ENCODE measurements at places on chromosomes 3 and 15.

DNA sequence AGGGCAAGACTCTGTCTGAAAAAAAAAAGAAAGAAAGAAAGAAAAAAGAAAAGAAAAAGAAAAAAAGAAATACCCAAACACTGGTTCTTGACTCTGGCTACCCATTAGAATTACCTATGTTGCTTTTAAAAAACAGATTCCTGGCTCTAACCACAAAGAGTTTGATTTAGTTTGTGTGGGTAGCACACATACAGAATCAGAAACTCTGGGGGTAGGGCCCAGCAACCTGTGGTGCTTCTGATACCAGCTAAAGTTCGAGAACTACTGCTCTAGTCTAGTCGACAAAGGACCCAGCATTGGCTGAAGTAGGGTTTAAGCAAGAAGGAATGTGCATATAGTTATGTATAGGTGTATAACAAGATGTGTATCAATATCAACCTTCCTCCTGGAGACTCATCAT is 392.7 kb downstream of the EFHB start:
- no peak for DNase-seq

DNA sequence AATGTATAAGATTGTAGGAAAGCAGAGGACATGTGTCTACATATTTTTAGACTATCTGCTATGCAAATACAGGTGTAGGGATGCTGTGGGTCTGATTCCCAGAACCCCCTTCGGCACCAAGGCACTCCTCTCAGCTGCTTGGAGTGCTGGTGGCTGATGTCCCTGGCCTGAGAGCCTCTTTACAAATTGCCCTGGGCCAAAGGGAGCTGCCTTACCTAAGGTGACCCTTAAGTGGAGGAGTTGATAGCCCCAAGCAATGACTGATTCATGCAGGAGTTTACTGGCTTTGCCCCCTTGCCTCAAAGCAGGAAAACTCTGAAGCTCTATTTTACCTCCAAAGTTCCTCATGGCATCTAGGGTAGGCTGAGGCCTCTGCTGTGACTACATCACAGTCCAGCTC is 83.0 kb downstream of the ZNF385D start:
- no peak for DNase-seq

DNA sequence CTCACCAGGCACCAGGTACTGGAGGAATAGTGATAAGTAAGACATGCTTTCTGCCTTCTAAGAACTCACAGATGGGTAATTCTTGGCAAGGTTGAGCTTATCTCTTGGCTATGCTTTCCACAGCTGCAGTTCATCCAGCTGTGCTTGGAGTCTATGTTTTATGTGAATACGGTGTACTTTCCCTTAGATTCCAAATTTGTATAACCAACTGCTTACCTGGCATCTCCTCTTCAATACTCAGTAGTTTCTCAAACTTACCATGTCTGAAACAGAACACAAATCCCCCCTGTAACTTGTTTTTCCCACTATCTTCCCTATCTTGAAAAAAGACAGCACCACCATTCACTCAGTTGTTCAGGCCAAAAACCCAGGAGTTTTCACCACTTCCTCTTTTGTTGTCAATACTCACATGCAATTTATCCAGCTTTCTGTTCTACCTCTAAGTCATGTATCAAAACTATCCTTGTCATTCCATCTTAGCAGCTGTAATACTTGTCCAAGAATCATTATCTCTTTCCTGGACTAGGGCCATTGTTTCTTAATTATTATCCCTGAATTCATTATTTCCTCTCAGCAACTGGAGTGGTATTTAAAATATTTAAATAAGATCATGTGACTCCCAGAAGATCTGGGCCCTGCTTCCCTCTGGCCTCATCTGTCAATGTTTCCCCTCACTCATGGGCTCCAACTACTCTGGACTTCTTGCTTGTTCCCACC is 32.6 kb downstream of the COL6A5 start:
- no peak for DNase-seq

GRCh38 chr15:67152429-67152828 is 87.0 kb downstream of the SMAD3 start:
- DNase-seq, result no peak

DNA sequence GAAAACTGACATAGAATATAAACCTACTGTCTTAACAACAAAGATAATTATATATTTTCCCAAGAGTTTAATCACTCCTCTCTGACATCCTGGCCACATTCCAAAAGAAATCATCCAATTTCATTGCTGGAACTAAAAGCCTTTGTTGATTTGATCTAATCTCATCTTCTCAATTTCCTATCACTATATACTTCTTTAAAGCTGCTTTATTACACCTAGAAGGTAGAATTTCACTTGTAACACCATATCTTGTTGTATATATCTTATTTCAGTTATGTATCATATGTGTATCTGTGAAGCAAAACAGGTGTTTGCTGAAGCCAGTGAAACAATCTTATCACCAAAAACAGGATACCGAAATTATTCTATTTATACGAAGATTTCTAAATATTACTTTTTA is 740.2 kb downstream of the ROBO1 start:
- DNase-seq, result no peak

DNA sequence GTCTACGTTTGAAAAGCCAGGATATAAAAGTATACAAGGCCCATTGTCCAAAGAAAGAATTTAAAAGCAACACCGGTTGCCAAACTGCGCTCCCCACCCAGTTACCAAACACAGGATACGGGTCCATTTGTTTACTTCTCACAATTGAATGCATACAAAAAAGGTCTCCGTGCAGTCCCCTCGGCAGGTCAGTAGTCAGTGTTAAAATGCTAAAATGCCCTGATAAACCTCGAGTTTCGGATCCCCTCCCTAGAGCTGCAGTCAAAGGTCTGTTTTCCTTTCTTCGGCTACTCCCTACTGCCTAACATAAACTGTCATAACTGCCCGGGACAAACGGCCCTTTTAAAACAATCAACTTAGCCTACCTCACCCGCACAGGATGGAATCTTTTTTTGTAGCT is 534.6 kb downstream of the FOXP1 start:
- DNase-seq, result no peak

GRCh38 chr3:23490459-23490858 is 287.3 kb downstream of the UBE2E2 start:
- no peak for DNase-seq

DNA sequence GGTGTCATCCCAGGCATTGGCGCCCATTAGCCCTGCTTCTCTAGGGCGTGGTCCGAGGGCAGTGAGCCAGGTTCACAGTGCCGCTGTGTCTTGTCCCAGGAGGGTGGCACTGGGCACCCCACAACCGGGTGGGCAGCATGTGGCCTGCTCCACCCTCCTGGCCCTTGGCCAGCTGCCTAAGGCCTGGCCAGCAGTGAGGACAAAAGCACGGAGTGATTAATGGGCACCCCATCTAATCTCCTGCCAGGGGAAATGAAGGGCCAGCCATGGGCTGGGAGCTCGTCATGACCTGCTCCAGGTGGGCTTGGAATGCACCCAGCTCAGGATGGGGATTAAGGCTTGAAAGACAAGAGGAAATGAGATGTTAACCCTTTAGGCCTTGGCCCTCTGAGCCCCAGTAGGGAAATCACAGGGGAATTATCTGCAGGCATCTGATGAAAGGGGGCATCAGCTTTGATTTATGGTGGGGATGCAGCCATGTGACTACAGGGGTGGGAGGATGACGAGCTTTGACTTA is 5.2 kb downstream of the THSD4 start:
- DNase-seq, result no peak

GRCh38 chr3:184350618-184351017 is 10.8 kb downstream of the CLCN2 start:
- DNase-seq, result no peak

- DNase-seq, result no peak
Observed at GRCh38 chr15:38624244-38625205, 59.9 kb upstream of the RASGRP1 start.

DNA sequence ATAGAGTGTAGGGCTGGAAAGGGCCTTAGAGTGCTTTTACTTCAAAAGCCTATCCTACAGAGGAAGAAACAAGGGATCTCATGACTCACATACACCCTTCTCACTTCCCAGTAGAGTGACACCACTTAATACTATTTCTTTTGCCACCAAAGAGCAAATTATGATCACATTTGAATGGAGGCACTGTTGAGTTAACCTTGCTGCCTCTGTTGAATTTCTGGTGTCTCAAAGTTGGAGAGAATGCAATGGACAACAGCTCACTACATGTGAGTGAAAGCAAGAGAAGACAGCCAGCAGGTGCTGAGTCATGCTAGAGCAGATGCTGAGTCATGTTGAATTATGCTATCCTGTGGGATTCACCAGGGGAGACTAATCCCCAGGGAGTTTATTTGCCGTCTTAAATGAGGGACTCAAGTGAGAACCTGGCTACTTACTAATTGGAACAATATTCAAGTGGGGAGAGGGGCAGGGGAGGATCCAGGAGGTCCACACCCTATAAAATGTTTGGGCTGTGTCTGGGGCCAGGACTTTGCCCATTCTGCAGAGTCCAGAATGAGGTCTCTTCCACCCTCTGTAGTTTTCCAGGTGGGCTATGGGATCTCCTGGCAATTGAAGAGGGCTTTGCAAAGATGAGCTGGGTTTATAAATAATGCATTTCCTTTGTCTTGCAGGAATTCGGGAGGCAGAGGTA is 35.8 kb downstream of the ST8SIA2 start:
- DNase-seq, result no peak
